Calu3 (cell line): ENCODE measurements at places on chromosomes 16 and 17. TPM values are rescaled to one million over a fixed set of nuclear protein-coding genes. Genes with fewer than 3 reads are reported as not detected.

The ICAM2 gene
- total RNA-seq: 3.6 and 4.4 TPM in 2 replicates

The FAM171A2 gene
- 0.95 and 2.0 TPM in 2 replicates for total RNA-seq

The HSBP1 gene
- total RNA-seq: 216 and 217 TPM in 2 replicates

The MT1E gene
- total RNA-seq: not detected in 2 replicates

The TAOK2 gene
- total RNA-seq: 75.9 and 76.2 TPM in 2 replicates

The EXOC3L1 gene
- 0.31 and 1.2 TPM in 2 replicates for total RNA-seq

The DNAI2 gene
- total RNA-seq: not detected in 2 replicates

The PARD6A gene
- total RNA-seq: 9.5 and 12.3 TPM in 2 replicates

The C1QTNF8 gene
- total RNA-seq: not detected in 2 replicates

The TBC1D3I gene
- 2.1 and 3.3 TPM in 2 replicates for total RNA-seq

- no peak for DNase-seq
- H3K4me3 ChIP-seq: no peak overlapping the region
- H3K4me1 ChIP-seq: no peaks in the 10 kb centered on the region
- H3K27ac ChIP-seq: no peak overlapping the region
- H3K27me3 ChIP-seq: peaks cover 15% of the 10 kb centered on the region
- no peaks in the 10 kb centered on the region for H3K36me3 ChIP-seq
These were observed 113.0 kb downstream of the COPRS start for GRCh38 chr17:31745964-31746600.

- peaks cover 40% of the 10 kb centered on the region for H3K4me1 ChIP-seq
- H3K27me3 ChIP-seq: peaks cover 21% of the 10 kb centered on the region
- H3K4me3 ChIP-seq: peak overlapping the region; percentile 87
These were observed 397 bp downstream of the RIPOR1 start for GRCh38 chr16:67528870-67529581.

GRCh38 chr17:69538795-69539194 lies 124.3 kb downstream of the MAP2K6 start:
- DNase-seq: no peak
- no peaks in the 10 kb centered on the region for H3K27me3 ChIP-seq

- H3K4me1 ChIP-seq: no peaks in the 10 kb centered on the region
- no peak for DNase-seq
- H3K4me3 ChIP-seq: no peak overlapping the region
- H3K27ac ChIP-seq: no peak overlapping the region
- no peaks in the 10 kb centered on the region for H3K27me3 ChIP-seq
- H3K36me3 ChIP-seq: no peaks in the 10 kb centered on the region
These were observed 52.7 kb downstream of the ZNF18 start for GRCh38 chr17:11944587-11944986.

DNA sequence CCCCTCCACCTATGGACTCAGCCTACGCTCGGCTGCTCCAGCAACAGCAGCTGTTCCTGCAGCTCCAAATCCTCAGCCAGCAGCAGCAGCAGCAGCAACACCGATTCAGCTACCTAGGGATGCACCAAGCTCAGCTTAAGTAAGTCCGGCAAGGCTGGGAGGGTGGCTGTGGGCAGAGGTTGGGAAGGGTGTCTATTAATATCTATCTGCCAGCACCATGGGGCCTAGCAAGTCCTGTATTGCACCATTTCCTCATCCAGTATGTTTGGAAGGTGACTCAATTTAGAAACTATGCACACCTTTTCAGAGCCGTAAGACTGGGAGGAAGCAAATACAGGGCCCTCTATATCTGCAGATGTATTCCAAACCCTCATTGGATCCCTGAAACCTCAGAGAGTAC lies 45.0 kb upstream of the ARHGAP44 start:
- H3K27me3 ChIP-seq: no peaks in the 10 kb centered on the region
- H3K27ac ChIP-seq: peak overlapping the region; percentile 39
- DNase-seq: peak; percentile 39
- H3K36me3 ChIP-seq: no peaks in the 10 kb centered on the region
- H3K4me1 ChIP-seq: peaks cover 48% of the 10 kb centered on the region
- H3K4me3 ChIP-seq: no peak overlapping the region

DNA sequence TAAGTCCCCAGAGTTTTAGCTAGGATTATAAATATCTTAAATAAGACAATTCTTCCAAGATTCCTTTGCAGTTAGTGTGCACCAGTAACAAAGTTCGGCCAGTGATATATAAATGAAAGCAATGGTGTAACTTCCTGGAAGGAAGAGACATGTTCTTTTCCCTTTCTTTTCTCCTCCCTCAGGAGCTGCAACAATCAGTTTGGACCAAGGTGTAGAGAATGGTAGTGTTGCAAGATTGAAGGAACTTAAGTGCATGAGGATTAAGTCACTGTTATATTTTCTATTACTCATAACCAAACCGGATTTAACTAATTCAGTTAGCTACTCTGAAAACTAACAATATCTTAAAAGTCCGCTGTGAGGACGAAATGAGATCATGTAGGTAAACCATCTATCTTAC lies 68.9 kb upstream of the KCNJ16 start:
- H3K27ac ChIP-seq: no peak overlapping the region
- H3K27me3 ChIP-seq: no peaks in the 10 kb centered on the region
- no peak overlapping the region for H3K4me3 ChIP-seq
- no peaks in the 10 kb centered on the region for H3K4me1 ChIP-seq
- no peak for DNase-seq
- H3K36me3 ChIP-seq: no peaks in the 10 kb centered on the region

- H3K27ac ChIP-seq: no peak overlapping the region
- no peaks in the 10 kb centered on the region for H3K27me3 ChIP-seq
- DNase-seq: no peak
- H3K4me3 ChIP-seq: no peak overlapping the region
These were observed 8.3 kb downstream of the CARD14 start for GRCh38 chr17:80177986-80178595.

DNA sequence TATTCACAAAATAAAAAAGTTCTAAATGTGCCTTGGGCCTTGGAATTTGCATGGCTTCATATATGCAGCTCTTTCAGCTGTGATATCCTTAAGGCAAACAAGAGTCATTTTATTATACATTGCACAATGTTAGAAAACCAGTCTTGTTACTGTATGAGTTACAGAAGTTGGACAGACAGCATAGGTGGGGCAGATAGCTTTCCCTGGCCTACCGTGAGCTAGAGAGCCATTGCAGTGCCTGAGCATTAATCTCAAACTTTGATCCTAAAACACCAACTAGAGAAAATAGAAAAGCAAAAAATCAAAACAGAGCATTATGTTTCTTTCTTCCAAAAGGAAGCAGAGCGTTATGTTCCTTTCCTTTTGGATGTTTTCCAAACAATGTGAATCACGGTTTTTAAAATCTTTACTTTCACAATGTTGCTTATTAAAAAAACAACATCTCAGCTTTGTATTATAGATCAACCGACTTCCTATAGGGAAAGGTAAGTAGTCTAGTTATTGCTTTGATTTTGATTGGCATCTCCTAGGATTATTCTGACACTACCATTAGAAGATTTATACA lies 32.2 kb downstream of the ARHGAP44 start:
- no peak overlapping the region for H3K4me3 ChIP-seq
- H3K27me3 ChIP-seq: no peaks in the 10 kb centered on the region
- H3K4me1 ChIP-seq: peaks cover 13% of the 10 kb centered on the region
- peak overlapping the region; percentile 43 for H3K27ac ChIP-seq
- no peaks in the 10 kb centered on the region for H3K36me3 ChIP-seq

- H3K4me1 ChIP-seq: peaks cover 81% of the 10 kb centered on the region
- no peak overlapping the region for H3K4me3 ChIP-seq
- no peaks in the 10 kb centered on the region for H3K27me3 ChIP-seq
- H3K36me3 ChIP-seq: peaks cover 54% of the 10 kb centered on the region
- DNase-seq: no peak
These were observed 10.2 kb downstream of the MAP3K14 start for GRCh38 chr17:45306623-45307022.

DNA sequence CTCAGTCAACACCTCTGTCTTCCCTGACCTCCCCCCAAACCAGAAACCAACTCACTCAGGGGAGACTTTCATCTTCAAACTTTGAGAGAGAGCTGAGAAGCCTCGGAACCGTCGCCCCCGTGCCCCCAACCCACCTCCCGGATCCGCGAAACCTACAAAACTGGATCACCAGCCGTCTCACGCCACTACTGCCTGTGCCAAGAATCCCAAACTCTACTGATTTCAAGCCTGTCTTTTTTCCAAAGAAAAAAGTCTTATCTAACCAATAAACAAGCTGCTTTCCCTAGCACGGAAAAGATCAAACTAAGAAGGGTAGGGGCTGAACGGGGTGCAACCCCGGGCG lies 2.0 kb downstream of the AXIN2 start:
- H3K36me3 ChIP-seq: peaks cover 15% of the 10 kb centered on the region
- no peak for DNase-seq
- peaks cover 10% of the 10 kb centered on the region for H3K4me1 ChIP-seq
- H3K4me3 ChIP-seq: peak overlapping the region; percentile 68
- H3K27me3 ChIP-seq: peaks cover 17% of the 10 kb centered on the region

DNA sequence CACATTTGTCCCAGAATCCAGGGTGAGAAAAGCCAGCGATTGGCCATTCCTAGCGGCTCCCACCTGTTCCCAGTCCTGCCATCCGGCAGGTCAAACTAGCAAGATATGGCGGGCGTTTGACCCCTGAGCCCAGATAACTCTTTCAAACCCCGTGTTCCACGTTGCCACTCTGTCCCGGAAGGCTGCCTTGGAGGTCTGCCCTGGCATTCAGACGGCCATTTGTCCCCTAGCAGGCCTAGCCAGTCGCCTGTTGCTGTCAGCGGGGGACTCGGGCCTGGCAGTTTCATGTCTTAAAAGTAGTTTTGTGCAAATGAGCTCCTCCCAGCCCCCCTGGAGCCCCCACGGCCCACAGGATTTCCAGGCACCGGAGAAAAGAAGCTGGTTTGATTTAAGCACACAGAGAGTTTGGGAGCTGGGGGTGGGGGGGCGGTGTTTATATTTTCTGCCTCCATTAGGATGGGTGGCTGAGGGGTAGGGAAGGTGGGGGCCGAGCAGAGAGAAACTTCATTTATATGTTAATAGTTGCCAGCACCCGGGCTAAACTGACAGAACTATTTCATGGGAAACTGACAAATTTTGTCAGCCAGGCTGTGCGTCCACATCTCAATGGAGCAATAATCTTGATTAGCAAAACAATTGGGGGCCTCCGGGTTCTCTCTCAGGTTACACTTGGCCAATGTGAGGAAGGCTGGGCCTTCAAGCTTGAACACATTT lies 240.9 kb upstream of the SALL1 start:
- no peaks in the 10 kb centered on the region for H3K27me3 ChIP-seq
- peaks cover 19% of the 10 kb centered on the region for H3K4me1 ChIP-seq
- H3K27ac ChIP-seq: no peak overlapping the region
- no peak for DNase-seq

GRCh38 chr17:78196716-78197115 lies 9.6 kb downstream of the AFMID start:
- H3K27ac ChIP-seq: no peak overlapping the region
- H3K4me3 ChIP-seq: no peak overlapping the region
- H3K27me3 ChIP-seq: no peaks in the 10 kb centered on the region
- H3K4me1 ChIP-seq: no peaks in the 10 kb centered on the region
- peaks cover 25% of the 10 kb centered on the region for H3K36me3 ChIP-seq

DNA sequence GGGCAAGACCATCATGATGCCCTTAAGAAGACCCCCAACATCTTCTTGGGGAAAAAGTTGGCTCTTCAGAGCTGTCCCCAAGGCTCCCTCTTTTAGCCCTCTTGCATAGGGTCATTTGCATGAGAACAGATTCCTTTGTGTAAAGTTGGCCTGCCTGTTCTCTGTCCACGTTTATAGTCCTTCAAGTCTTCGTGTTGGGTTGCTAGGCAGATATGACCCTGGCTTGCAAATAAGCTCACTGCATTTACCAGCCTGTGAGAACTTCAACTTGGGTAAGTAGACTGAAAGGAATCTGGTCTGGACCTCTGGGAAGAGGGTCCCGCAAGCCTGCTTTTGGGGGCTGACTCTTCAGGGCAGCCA lies 2.9 kb downstream of the ARSG start:
- H3K4me1 ChIP-seq: peaks cover 8% of the 10 kb centered on the region
- peaks cover 19% of the 10 kb centered on the region for H3K36me3 ChIP-seq
- H3K4me3 ChIP-seq: no peak overlapping the region
- DNase-seq: no peak
- peaks cover 49% of the 10 kb centered on the region for H3K27me3 ChIP-seq

- DNase-seq: no peak
- no peak overlapping the region for H3K4me3 ChIP-seq
- H3K27me3 ChIP-seq: no peaks in the 10 kb centered on the region
- H3K4me1 ChIP-seq: peaks cover 10% of the 10 kb centered on the region
- H3K36me3 ChIP-seq: peaks cover 18% of the 10 kb centered on the region
- no peak overlapping the region for H3K27ac ChIP-seq
These were observed 36.5 kb downstream of the CACNG1 start for GRCh38 chr17:67080804-67081203.

GRCh38 chr16:21603928-21604327 lies 4.6 kb downstream of the METTL9 start:
- no peak overlapping the region for H3K4me3 ChIP-seq
- DNase-seq: no peak
- peaks cover 16% of the 10 kb centered on the region for H3K36me3 ChIP-seq
- no peak overlapping the region for H3K27ac ChIP-seq
- H3K27me3 ChIP-seq: no peaks in the 10 kb centered on the region

- no peak overlapping the region for H3K27ac ChIP-seq
- H3K27me3 ChIP-seq: no peaks in the 10 kb centered on the region
- no peaks in the 10 kb centered on the region for H3K4me1 ChIP-seq
- H3K36me3 ChIP-seq: peaks cover under 1% of the 10 kb centered on the region
- H3K4me3 ChIP-seq: no peak overlapping the region
These were observed 27.9 kb upstream of the SLC38A10 start for GRCh38 chr17:81323083-81323369.

GRCh38 chr17:4903051-4903818 lies at the start of gene CHRNE:
TSS of gene CHRNE (minus strand) at chr17:4903098. CDS start at chr17:4903063, 35 bp downstream.
- peaks cover 14% of the 10 kb centered on the region for H3K4me1 ChIP-seq
- peak; percentile 75 for DNase-seq

DNA sequence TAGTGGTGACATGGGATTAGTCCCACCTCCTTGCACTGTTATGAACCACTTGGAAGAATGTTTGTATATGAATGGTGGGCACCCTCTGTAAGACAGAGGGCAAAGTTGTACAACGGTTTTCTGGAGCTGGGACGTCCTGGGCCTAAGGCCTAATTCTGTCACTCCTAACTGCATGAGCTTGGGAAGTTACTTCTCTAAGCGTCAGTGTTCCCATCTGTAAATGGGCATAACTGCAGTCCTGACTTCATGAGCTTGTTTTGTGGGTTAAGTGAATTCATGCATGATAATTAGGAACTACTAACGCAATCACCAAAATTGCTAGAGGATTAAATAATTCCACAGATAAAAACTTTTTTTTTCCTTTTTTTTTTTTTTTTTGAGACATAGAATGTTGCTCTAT lies 1.8 kb downstream of the TBC1D16 start:
- peak overlapping the region; percentile 81 for H3K4me3 ChIP-seq
- H3K4me1 ChIP-seq: peaks cover 45% of the 10 kb centered on the region
- no peaks in the 10 kb centered on the region for H3K27me3 ChIP-seq
- H3K36me3 ChIP-seq: peaks cover 44% of the 10 kb centered on the region
- no peak overlapping the region for H3K27ac ChIP-seq

DNA sequence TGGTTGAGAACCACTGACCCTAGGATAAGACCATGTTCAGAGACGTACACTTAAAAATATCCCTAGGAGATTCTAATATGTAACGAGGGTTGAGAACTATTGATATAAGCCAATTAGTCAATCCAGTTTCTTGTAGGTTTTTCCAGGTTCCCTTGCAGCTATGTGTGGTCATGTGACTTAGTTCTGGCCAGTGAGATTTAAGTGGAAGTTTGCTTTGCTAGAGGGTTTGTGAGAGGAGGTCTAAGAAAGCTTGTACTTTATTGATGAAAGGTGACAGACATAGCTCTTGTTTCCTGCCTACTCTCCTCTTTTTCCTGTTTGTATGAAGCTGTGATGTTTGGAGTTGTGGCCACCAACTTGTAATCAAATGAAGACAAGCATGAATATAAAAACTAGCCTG lies 110.1 kb upstream of the SIAH1 start:
- no peak overlapping the region for H3K27ac ChIP-seq
- no peaks in the 10 kb centered on the region for H3K27me3 ChIP-seq
- H3K36me3 ChIP-seq: no peaks in the 10 kb centered on the region
- peaks cover 15% of the 10 kb centered on the region for H3K4me1 ChIP-seq
- no peak overlapping the region for H3K4me3 ChIP-seq
